ENCODE measurements at places on chromosomes 6 and 20.

DNA sequence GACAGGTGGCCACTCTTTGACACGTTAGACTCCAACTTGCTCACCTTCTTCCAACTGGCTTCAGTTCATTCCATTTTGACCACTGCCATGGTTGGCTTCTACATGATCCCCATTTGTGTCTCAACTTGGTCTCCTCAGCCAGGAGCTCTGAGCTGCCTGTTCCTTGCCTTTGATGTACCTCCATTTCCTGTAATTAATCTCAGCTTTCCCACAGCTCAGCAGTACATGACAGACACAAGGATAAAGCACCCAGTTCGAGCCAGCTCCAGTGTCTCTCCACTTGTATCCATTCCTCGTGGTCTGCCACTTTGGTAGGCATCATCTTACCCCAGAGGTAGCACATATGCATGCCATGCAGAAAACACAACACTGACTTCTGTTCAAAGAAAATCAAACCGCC, 161.0 kb downstream of the TSHZ2 start:
- DNase-seq, result no peak

DNA sequence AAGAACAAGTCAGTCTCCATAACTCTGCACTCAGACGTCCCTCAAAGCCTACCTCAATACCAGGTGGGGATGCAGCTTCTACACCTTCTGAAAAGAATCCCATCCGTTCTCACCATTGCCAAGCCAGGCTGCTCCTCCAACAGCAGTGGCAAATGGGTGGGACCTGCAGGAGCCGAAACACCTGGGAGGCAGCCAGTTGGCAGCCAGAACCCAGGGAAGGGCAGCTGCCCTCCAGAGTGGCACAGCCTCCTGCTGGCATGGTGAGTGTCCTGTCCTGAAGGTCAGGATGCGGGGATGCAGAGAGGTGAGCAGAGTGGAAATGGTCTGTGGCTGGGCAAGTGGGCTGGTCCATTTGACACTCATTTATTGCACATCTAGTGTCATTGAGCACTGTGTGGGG, 210.6 kb upstream of the CDH4 start:
- no peak for DNase-seq

- no peak for DNase-seq
Measured at GRCh38 chr6:79821859-79822258, 125.5 kb downstream of the ELOVL4 start.

- DNase-seq, result no peak
Measured at GRCh38 chr20:17128206-17128605, 98.6 kb upstream of the PCSK2 start.

DNA sequence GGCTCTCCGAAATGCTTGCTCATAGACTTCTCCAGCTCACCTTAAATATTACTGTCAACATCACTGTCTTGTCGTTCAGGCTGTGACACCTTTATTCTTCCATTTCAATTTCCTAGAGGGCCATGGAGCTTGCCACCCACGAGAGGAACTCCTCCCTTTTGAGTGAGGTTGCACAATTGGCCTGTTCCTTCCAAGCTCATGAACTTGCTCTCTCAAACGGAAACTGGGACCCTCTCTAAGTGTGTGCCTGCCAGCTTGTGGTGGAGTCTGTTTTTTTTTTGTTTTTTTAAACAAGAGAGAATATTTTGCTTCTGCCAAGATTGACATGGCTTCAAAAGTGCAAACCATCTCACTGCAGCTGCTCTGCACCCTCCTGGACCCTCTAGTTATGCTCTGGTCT, 19.3 kb upstream of the IYD start:
- no peak for DNase-seq

DNA sequence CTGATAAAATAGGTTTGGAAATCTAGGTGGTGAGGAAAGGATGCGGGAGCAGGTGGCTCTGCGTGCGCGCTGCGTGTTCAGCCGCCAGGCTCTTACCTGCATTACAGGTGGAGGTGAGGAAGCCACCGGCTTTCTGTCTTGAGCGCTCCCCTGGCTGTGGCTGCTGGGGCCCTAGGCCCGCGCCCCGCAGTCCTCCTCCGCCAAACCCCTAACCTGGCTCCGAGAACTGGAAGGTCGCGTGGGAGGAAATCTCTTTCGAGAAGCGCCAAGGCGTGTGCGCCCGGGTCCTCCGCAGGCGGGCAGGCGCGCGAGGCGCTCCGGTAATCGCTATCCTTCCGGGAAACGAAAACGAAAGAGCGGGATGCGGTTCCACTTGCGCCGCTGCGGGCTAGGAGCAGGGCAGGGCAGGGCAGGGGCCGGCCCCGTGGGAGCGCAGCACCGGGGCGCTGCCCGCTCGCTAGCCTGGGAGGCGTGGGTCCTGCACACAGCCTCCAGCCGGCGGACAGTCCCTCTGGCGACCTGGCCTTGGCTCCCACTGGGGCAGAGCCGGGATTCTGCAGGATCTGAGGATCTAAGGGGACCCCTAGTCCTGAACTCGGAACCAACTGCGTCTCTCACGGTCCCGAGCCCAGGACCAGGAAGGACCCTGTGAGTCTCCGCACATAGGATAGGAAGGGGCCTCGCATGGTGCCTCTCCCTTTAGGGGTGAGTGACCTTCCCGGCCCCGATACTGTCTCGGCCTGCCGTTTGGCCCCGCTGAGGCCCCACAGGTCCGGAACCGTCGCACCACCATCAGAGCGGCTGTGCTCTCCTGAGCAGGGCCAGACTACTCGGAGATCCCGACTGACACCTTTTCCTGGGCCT, at the start of gene ETV7:
Gene ETV7, minus strand, starts transcription at position 230 of the 864 bp plus-strand sequence. Its CDS starts 128 bp downstream, at position 102.
- peak; percentile 86 for DNase-seq

GRCh38 chr6:26172608-26172968, 85.4 kb downstream of the HFE start:
- peak; percentile 36 for DNase-seq

GRCh38 chr6:87182940-87183339, 27.6 kb downstream of the ZNF292 start:
- DNase-seq, result no peak

- no peak for DNase-seq
Measured at GRCh38 chr20:10729785-10730184, 56.0 kb upstream of the JAG1 start.

DNA sequence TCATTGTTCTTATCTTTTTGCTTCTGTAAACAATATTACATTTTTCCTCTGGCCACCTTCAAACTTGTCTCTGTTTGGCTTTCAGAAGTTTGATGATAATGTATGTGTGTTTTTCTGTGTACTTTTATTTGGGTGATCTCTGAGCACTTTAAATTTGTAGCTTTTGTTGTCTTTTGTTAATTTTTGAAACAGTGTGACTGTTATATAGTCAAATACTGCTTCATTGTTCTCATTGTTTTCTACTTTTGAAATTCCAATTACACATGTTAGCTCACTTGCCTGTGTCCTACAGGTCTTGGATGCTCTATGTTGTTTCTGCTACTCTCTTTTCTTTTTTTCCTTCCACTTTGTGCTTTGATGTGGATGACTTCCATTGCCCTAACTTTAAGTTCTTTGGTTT, 460.1 kb upstream of the KHDRBS2 start:
- no peak for DNase-seq

- DNase-seq, result peak; percentile 30
Measured at GRCh38 chr6:70166088-70166958, 136.6 kb downstream of the COL9A1 start.

- DNase-seq, result no peak
Measured at GRCh38 chr6:157879873-157880254, 56.8 kb downstream of the SNX9 start.

- DNase-seq, result no peak
Measured at GRCh38 chr6:131823276-131823902, 15.6 kb downstream of the ENPP1 start.

DNA sequence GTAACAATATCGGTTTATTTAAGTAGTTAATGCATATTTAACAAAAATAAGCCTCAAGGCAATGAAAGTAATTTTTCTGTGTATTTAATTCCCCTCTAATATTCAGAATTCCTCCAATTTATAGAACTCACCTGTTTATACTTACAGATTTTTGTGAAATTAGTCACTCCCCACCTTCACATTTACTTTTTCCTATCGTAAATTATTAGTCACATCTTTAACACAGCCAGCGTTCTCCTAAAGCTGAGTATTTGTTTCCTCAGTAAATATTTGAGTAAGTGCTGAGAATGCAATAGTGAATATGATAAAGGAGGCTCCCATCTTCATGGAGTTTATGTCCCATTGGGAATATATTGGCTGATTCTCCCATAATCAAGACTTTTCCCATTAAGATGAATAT, 88.0 kb downstream of the SYCP2 start:
- DNase-seq, result no peak

- DNase-seq, result no peak
Measured at GRCh38 chr6:149950423-149950822, 8.6 kb downstream of the ULBP2 start.

GRCh38 chr20:38671701-38672292, 52.5 kb upstream of the SLC32A1 start:
- DNase-seq, result no peak

DNA sequence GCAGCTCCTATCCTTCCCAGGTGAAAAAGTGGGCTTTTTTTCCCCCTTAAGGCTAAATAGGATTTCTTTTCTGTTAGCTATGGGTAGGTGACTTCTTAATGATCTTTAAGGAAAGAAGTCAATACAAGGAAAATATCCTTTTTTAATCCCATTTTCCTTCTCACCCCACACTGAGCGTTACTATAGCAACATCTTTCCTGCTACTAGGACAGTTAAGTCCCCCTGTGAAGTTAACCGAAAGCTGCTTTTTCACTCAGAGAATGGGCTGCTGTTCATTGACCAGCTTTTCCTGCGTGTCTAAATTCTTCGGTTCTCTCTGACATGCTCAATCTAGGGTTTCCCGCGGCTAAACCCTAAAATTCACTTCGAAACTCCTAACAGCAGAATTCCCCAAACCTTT, 173.1 kb upstream of the AGPAT4 start:
- no peak for DNase-seq

DNA sequence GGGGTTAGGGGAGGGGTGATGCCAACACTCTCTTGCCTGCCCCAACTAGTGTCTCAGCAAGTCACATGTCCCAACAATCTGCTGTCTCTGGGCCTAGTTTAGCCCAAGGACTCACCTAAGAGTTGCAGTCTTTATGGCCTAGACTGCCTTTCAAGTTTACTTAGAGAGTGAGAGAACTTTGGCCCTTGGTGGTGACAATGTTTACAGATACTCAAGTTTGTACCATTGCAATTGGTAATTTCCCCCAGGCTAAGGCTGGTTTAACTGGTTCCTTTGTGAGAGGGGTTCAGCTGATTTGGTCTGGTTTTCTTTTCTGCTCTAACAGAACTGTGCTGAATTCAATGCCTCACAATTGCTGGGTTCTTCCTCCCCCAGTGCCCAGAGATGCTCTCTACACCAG, 1279.9 kb upstream of the EYS start:
- no peak for DNase-seq

DNA sequence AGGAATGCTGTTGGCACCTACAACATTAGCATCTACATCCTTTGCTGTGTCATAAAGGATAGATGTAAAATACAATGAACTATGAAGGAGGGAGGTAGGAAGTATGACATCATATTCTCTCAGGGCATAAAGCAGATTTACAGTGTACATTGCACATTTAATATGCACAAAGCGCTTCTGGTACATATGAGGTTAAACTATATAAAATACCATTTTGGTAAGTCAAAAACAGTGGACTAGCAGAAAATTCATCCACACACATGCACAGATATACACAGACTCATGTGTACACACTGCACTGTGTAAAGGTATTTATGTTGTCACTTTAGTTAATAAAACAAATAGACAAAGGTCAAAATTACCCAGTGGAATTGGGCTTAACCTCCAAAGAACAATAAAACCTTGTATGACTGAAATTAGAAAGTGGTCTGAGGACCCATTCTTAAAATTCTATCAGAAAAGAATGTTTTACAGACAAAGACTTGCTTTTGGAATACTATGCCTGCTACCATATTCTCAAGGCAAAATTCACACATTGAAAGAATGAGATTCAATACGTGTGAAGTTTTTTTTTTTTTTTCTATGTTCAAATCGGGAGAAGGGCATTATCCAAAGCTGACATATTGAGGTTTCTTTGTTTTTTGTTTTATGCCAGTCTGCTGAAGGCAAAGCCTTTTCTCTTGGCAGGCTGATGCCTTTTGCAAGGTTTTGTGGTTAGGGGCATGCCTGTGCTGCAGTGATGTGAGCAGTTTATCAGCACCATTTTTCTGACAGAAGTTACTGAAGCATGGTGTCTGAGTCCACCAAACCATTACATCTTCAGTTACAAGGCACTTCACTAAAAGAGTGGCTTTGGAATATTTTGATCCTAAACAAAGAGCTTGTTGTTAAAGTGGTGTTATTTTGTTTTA, 199.0 kb downstream of the PLCB1 start:
- no peak for DNase-seq

- DNase-seq, result peak; percentile 69
Measured at GRCh38 chr6:28443112-28443773, at the start of gene ZSCAN23. TSS of gene ZSCAN23 (minus strand) at chr6:28443491. CDS start at chr6:28436266, 7,225 bp downstream.

GRCh38 chr6:130758813-130759212, 68.4 kb upstream of the SMLR1 start:
- no peak for DNase-seq

GRCh38 chr6:30610065-30610464, 7.0 kb downstream of the PPP1R10 start:
- no peak for DNase-seq

- DNase-seq, result no peak
Measured at GRCh38 chr6:137737836-137738596, 129.0 kb upstream of the TNFAIP3 start.

- no peak for DNase-seq
Measured at GRCh38 chr6:127247114-127248096, 19.3 kb upstream of the RNF146 start.

Data from H7 (cell line).